ENCODE measurements at places on chromosomes 1 and 21.

DNA sequence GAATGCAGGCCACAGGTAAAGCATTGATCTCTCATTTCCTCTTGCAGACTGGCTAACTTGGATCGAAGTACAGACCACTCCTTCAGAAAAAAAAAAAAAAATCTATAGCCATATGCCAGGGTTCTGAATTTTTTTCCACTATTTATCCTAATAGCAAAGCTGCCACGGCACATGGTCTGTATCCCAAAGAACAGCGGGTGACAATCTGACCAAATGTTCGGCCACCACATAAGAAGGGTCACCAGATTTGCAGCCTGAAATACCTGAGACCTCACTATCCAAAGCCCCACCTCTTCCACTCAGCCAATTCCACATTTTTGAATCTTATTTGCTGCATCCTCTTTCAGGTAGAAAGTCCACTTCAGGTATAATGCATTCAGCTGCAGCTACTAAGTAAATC is 55.6 kb upstream of the RGS7 start:
- DNase-seq: no peak

DNA sequence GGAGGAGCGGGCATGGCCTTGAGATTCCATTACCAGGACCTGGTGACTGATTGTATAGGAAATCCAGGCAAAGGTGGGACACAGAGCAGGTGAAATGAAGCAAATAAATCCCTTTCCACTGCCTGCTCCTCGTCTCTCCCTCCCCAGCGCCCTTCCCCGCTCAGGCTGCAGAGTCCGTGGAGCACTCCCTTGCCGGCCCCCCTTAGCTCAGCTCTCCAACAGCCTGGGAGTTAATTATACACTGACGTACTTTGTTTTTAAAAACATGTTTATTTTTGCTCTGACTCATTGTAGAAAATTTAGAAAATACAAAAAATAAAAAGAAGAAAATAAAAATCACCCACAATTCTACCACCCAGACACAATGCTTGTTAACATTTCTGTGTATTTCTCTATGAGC is 61.7 kb downstream of the LGR6 start:
- no peak for DNase-seq

GRCh38 chr1:103441342-103441741 is 84.2 kb upstream of the RNPC3 start:
- no peak for DNase-seq

GRCh38 chr21:42925114-42925926 is at the start of gene ERVH48-1:
Gene ERVH48-1 (minus strand): TSS chr21:42925630. CDS start chr21:42919006, 6,624 bp downstream.
- no peak for DNase-seq

DNA sequence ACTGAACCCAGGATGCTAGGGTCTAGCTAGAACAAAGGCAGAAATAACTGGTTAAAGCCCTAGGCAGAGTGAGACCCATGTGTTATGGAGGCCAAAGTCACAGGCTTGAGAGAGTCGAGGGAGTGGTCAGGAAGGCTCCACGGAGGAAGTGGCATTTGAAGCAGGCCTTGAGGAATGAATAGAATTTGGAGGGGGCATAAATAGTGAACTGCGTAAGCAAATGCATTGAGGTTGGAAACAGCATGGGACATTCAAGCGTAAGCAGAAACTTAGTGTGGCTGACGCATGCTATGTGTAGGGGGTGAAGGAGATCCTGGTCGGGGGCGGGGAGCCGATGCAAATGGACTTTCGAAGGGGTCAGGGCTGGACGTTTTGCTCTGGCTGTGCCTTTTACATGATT is 11.5 kb downstream of the AZIN2 start:
- no peak for DNase-seq

- DNase-seq: no peak
Observed at GRCh38 chr1:9319789-9320519, 27.3 kb downstream of the SPSB1 start.

DNA sequence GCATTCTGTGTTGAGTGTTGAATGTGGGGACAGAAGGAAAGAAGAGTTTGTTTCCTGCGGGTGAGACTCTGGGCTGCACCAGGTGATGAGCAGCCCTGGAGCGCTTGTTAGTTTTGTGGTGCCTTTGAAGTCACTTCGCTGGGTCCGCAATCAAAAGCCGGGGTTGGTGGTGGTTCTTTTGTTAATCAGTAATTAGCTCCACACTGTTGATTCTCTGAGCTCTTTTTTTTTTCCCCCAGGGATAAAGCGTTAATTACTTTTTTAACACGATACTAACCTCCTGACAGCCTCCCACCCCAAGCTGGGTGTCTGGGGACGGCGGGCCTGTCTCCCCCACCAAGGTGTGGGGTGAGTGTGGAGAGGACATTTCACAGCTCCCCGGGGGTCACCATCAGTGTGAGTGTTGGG is 56.6 kb downstream of the AGPAT3 start:
- DNase-seq: no peak

- no peak for DNase-seq
Observed at GRCh38 chr21:45920824-45921600, 60.6 kb upstream of the COL6A1 start.

- DNase-seq: no peak
Observed at GRCh38 chr1:76865696-76866286, 1.5 kb upstream of the ST6GALNAC5 start.

Data from prostate gland (tissue), 2 donors.